GM04504 (cell line): ENCODE measurements at places on chromosomes 1 and 21.

DNA sequence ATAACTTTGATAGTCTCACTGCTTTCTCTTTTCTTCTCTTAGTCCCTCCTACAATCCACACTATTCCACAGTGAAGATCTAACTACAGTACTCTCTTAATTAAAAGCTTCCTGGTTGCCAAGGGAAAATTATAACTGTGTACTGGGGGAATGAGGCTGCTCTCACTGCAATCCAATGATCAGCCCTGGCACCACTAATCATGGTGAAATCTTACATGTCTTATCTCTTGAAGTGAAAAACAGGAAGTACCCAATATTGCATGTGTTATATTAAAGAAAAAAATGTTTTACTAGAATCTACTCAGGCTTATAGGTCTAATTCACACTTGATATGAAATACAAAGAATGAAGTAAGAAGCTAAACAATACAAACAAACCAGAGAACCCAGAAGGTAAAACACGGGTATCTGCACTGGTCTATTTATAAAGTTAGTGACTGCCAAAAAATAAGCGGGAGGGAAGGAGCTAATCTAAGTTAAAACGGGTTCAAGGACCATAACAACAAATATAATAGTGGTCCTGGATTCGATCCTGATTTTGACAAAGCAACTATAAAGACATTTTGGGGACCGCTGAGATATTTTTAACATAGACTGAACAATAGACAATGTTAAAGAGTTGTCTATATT, 57.5 kb downstream of the RGS2 start:
- DNase-seq, result no peak

DNA sequence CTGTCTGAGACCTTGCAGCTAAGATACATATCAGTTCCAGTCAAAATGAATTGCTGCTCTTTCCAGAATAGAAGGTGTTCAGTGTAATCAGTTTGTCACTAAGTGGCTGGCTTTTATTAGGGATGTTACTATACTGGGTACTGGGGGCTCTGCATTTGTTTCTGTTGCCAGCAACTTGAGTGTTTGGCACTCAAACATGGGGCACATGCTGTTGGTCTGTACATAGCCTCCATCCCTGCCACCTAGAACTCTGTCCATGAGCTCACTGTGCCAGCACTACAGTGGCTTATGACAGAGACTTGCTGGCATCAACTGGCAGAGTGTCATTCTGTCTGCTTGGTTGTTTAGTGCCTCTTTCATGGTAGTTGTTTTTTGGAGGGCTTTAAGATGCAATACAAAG, 45.1 kb downstream of the RGSL1 start:
- DNase-seq, result no peak

GRCh38 chr1:22126531-22126930, 16.4 kb downstream of the WNT4 start:
- DNase-seq, result no peak

- no peak for DNase-seq
These were observed 45.3 kb downstream of the WASF2 start for GRCh38 chr1:27444632-27445031.
